ENCODE measurements at places on chromosomes 2 and 18.

DNA sequence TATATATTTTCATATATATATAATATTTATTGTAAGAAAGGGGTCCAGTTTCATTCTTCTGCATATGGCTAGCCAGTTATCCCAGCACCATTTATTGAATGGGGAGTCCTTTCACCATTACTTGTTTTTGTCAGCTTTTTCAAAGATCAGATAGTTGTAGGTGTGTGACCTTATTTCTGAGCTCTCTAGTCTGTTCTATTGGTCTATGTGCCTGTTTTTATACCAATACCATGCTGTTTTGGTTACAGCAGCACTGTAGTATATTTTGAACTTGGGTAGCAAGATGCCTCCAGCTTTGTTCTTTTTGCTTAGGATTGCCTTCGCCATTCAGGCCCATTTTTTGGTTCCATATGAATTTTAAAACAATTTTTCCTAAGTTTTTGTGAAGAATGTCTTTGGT is 320.1 kb downstream of the CDH2 start:
- DNase-seq = no peak

GRCh38 chr2:3470856-3471737 is 48.2 kb downstream of the ADI1 start:
- no peak for DNase-seq

- DNase-seq = no peak
Measured at GRCh38 chr18:2956056-2956455, 56.9 kb downstream of the LPIN2 start.

DNA sequence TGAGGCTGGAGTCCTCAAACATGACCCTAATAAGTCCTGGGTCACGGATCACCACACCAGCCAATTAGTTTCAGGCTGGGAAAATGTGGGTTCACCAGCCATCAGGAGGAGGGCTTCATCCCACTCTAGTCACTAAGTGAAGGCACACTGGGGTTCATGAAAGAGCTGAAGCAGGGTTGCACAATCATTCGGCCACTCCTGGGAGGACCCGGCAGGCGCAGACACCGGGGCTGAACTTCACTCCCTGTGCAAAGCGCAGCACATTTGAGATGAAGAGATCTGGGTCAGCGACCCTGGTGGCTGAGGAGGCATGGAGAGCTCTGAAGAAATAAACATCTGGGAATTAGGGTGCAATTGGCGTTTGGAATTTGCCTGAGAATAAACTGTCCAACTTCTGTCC is 684.4 kb upstream of the SALL3 start:
- DNase-seq = no peak

DNA sequence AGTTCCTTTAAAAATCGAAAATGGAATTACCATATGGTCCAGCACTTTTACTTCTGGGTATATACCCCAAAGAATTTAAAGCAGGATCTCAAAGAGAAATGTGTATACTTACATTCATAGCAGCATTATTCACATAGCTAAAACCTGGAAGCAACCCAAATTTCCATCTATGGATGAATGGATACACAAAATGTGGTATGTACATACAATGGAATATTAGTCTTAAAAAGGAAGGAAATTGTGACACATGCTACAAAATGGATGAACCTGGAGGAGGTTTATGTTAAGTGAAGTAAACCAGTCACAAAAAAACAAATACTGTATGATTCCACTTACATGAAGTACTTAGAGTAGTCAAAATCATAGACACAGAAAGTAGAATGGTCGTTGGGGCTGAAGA is 147.9 kb upstream of the LTBP1 start:
- DNase-seq = no peak

- peak; percentile 78 for DNase-seq
Measured at GRCh38 chr2:121707344-121707919, 29.2 kb downstream of the NIFK start.

DNA sequence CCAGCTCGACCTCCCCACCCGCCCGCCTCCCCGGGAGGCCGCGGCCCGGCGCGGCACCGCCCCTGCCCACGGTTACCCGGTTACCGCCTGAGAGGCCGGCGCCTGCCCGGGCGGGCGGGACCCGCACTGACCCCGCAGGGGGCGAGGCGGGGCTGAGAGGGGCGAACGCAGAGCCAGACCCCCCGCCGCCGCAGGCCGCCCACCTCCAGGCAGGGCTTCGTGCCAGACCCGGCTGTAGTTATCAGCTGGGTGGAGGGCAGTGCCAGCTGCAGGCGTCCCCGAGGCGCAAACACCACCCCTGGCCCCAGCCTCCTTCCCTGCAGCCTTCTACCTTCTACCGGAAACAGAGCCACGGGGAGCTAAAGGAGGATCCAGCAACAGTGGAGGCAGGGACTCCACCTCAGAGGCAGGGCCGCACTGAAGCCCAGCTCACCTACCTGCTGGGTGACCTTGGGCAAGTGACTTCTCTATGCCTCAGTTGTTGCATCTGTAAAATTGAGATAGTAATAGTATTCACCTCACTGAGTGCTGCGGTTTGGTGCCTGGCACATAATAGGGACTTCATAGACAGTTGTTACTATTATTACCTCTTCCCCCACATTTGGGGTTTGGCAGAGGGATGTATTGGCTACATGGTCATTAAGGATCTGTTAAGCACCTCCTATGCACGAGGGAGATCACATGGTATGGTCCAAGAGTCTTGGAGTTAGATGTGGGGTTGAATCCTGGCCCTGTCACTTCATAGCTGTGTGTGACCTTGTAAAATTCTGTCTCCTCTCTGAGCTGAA is 231.6 kb upstream of the SMAD2 start:
- DNase-seq = no peak

GRCh38 chr2:150134223-150134857 is 353.1 kb downstream of the RND3 start:
- DNase-seq = no peak

DNA sequence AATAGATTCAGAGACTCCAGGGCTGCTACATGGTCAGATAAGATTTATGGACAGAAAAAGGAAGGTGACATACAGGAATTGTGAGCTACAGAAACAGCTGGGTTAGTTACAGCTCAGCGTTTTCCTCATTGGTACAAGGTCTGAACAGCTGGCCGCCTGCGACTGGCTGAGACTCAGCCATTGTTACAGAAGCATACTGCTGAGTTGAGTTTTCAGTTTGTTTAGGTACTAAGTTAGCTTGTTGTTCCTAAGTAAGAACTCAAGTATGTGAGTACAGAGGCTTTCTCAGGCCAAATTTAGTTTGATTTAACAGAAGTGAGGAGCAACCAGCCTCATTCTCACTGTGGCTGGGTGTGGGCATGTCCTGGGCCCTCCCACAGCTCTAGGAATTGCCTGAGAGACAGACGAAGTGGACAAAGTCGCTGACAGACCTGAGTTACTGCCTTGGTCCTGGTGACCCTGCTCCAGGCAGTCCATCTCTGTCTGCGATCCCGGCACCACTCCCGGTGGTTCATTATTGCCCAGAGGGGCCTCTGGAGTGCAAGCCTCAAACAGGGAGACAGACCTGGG is 27.8 kb upstream of the RHOB start:
- DNase-seq = no peak

DNA sequence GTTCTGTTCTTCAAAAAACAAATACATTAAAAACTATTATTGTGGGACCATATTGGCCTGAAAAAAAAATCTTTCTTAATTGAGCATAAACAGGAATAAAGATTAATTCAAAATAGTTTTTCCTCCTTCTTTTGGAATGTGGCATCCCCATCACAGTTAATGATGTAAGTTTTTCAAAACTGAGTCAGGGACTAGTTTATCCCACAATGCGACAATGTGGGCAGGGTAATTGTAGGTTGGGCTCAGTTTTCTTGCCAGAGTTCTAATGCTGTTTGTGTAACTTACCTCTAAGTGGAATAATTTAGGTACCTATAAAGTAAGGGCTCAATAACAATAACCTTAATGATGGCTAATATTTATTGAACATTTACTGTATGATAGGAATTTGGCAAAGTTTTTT is 82.0 kb downstream of the PMS1 start:
- DNase-seq = no peak

DNA sequence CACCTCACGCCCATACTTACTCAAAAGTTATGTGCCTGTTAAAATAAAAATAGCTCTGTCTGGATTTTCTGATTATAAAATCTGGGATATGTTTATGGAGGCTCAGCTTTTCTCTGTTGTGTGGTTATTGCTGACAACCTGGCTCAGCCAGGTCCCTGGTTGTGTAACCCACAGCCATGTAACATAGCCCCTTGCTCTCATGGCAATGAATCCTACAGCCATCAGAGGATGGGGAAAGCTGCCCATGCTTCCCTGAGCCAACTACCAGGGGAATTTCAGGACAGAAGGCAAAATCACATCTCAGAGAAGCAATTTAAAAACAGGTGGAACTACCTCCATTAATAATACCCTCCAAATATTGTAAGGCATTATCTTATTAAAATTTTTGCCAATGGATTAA is 29.7 kb downstream of the ST8SIA5 start:
- DNase-seq = no peak

DNA sequence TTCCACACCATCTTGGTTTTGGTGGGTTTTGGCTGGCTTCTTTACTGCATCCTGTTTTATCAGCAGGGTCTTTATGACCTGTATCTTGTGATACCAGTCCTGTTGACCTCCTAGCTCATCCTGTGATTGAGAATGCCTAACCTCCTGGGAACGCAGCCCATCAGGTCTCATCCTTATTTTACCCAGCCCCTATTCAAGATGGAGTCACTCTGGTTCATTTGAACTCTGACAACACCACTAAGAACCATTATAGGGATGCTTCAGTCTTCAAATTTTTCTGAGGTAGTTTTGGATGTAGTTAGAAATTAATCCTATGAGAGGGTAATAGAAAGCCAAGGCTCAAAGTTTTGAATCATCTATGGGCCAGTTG is 287.8 kb upstream of the SLC39A10 start:
- DNase-seq = no peak

DNA sequence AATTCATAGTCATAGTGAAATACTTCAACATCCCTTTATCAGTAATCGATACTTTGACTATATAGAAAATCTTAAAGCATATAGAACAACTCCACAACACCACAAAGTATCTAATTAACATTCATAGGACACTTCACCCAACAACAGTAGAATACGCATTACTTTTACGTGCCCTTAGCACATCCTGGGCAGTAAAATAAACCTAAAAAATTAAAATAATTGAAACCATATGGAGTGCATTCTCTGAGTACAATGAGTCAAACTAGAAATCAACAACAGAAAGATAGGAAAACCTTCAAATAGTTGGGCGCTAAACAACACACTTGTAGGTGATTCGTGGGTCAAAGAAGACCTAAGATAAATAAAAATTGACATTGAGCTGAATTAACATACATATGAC is 442.9 kb downstream of the SUCLG1 start:
- no peak for DNase-seq

All from RCC 7860 (cell line).